Cortex of kidney (tissue), 1 donor: ENCODE measurements at places on chromosomes 1 and 21.

DNA sequence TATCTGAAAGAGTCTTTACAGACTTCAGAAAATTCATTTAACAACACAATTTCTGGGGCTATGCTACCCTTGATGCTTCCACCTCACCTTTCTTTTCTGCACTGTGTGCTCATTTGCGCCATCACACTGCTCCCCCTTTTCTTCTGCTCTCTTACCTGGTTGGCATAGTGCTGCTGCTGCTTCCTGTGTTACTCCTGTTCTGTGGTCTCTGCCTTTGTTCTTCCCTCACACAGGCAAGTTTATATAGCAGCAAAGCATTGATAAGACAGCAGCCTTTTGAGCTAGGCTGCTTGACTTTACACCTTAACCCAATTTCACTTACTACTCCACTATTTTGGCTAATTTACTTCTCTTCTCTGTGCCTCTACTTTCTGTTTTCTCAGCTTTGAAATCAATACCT, 18.3 kb downstream of the SGIP1 start:
- DNase-seq: no peak

- DNase-seq: no peak
These were observed 5.1 kb downstream of the CLCNKB start for GRCh38 chr1:16048573-16049189.

- DNase-seq: no peak
These were observed 3.3 kb downstream of the GLIS1 start for GRCh38 chr1:53735681-53736080.

- no peak for DNase-seq
These were observed 79.7 kb downstream of the RUNX3 start for GRCh38 chr1:24850328-24850920.

GRCh38 chr21:27424601-27425000, 457.7 kb upstream of the ADAMTS5 start:
- DNase-seq: no peak

DNA sequence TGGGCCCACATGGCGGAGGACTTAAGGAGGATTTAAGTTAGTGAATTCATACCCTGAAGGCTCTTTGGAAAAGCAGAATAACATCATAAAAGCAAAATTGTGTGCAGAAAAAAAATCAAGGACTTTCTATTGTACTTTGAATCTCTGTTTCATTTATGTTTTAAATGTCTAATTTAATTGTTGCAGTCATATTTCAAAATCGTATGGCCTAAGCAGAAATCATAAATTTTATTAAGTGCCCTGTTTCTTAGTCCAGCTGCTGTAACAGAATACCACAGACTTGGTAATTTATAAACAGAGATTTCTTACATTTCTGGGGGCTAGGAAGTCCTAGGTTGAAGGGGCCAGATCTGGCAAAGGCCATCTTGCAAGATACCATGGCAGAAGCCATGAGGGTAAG, 555.6 kb downstream of the LTN1 start:
- no peak for DNase-seq

- no peak for DNase-seq
These were observed 50.3 kb downstream of the GIPC2 start for GRCh38 chr1:78096017-78096416.

DNA sequence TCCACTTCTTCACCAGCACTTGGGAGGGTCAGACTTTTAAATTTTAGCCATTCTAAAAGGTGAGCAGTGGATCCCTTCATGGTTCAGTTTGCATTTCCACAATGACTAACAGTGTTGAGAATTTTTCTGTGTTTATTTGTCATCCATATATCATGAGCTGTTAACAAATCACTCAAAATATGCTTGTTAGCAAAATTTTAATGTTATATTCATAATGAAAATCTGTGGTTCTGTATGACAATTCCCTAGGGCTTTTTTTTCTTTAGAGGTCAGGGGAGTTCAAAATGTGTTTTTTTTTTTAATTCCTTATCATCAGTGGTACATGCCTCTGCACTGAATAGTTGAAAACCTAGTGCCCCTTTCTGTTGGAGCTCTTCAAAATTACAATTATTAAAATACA, 682.2 kb upstream of the ADGRL2 start:
- no peak for DNase-seq
